ENCODE measurements at places on chromosomes 5 and 9. TPM values are rescaled to one million over a fixed set of nuclear protein-coding genes. Genes with fewer than 3 reads are reported as not detected.

DNA sequence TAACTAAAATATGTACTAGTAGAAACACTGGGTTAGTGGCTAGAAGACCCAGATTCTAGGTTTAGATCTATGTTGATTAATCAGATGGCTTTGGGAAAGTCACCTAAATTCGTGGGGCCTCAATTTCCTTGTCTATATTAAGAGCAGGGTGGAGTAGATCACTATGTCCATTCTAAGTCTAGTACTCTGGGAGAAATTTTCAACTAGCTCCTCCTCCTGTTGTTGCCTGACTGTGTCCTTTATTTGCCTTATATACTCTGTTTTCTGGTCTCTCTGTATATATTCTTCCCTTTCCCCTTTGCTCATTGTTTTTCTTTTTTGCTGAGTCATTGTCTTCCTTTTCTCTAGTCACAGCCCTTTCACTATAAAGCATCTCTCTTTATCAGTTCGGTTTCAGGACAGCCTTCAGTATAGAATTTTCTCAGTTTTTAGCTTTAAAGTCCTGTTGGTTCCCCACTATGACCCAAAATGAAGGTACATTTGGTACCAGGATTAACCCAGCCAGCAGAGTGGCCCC lies 44.5 kb upstream of the CDH6 start:
- DNase-seq: no peak

DNA sequence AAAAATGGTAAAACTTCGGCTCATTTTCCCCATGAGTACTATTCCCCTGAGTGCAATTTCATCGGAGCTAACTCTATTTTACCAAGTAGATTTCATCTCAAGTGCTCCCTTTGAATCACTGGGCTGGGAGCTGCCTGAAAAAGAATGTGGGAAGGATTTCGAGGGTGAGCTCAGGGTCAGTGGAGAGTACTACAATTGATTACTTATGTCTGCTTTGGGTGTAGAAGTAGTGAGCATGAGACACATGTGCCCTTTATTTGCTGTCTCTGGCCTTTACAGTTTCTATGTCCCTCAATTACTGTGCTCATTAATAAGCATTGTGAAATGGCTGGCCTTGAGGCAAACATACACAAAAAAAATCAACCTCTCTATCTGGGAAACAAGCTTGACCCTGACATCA lies 172.7 kb upstream of the RFX3 start:
- DNase-seq: no peak

The RNF180 gene
- total RNA-seq: not detected

DNA sequence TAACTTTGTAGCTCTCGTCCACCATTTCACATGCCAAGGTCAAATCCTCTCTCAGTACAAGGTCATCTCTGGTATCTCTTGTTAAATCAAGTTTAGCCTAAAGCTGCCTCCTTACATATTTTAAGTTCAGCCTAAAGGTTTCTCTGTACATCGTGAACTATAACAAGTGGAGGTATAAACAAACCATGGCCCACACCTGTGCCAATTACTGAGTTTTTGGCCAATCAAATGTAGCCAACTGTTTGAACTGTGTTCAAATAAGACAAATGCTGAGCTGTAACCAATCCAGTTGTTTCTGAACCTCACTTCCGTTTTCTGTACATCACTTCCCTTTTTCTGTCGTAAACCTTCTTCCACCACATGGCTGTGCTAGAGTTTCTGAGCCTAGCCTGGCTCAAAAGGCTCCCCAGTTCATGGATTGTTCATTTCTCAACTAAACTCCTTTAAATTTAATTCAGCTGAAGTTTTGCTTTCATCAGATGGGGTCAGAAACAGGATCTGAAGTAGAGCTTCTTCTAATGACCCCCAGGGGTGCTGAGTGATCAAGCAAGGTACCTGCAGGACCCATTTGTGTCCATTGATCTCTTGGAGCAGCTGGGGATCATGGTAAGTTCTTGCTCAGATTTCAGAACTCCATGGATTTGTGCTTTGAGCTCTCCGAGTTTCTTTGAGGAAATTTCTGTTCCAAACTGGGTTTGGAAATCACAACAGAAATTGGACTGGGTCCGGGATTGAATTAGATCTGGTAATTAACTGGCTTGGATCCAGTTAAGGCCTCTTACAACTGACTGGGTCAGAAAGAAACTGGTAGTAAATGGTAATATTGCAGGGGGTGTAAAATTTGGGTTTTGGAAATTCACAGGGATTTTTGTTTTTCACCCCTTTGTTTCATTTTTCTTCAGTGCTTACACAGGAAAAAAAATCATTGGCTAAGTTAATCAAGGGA lies 11.0 kb upstream of the NANS start:
- peak; percentile 44 for DNase-seq

- no peak for DNase-seq
These were observed 303.5 kb downstream of the PLK2 start for GRCh38 chr5:58156361-58156760.

The CDC20B gene
- total RNA-seq: not detected

- no peak for DNase-seq
These were observed 4.0 kb downstream of the CAMSAP1 start for GRCh38 chr9:135903358-135903656.

- DNase-seq: peak; percentile 53
These were observed 46.6 kb downstream of the ARHGAP26 start for GRCh38 chr5:142816531-142817430.

The IFNA21 gene
- not detected for total RNA-seq

The BARHL1 gene
- not detected for total RNA-seq

DNA sequence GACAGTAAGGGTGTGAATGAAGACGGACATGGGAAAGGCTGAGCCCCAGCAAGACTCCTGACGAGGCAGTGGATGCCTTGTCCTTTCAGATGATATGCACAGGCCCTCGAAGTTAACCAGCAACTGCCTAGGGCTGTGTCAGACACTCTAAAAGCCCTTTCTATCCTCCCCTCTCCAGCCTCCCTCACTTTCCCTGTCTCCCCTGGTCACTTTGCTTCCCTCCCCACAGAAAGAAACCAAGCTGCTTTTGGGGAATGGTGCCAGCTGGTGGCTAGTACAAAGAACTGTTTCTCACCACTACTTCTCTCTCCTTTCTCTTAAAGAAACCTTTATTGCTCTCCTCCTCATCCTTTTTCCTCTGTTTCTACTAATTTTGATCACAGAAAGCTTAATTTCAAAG lies 21.4 kb downstream of the LHFPL2 start:
- no peak for DNase-seq

The SLC45A2 gene
- total RNA-seq: not detected

DNA sequence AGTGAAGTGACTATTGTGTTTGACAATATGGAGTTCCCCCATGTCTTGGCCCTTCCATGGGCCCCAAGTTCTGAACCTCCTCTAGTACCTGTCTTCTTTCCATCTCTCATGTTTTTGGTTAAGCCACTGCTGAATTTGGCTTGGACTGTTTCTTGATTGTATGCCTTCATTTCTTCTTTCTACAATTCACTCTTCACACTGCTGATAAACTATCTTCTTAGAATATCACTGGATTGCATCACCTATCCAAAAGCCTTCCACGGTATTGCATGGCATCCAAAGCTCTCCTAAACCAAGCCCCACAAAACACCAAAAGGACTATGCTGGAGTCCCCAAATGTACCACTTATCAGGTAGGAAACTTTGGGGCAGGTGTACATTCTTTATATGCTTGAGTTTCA lies 4.3 kb upstream of the POC5 start:
- no peak for DNase-seq

Measured in activated CD4-positive, alpha-beta memory T cell treated with anti-CD3 and anti-CD28 coated beads for 36 hours (primary cell).